ENCODE measurements at places on chromosomes 4 and X.

DNA sequence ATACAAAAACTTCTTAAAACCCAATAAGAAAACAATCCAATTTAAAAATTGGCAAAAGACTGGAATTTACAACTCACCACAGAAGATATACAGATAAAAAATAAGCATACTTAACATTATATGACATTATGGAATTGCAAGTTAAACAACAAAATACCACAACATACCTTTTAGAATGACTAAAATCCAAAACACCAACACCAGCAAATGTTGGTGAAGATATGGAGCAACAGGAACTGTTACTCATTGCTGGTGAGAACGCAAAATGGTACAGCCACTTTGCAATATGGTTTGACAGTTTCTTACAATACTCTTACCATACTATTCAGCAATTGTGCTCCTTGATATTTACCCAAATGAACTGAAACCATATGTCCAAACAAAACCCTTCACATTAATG is 112.4 kb downstream of the ADGRL3 start:
- no peak for DNase-seq

DNA sequence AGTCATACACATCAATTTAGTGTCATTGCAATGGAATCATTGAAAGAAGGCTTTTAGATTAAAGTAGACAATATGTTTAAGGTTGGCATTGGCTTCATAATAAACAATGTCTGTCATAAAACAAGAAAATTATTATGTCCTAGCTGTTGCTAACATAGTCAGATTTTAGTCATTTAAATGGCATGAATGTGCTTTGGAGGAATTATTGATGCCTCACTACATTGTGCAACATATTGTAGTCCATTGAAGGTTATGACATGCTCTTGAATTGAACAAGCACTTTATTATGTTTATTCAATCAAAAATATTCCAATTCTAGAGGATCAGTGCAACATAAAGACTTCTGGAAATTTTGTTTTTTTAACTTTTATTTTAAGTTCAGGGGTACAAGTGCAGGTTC is 489.8 kb upstream of the AMOT start:
- DNase-seq = no peak

GRCh38 chr4:2915789-2916188 is 47.4 kb downstream of the NOP14 start:
- DNase-seq = no peak

DNA sequence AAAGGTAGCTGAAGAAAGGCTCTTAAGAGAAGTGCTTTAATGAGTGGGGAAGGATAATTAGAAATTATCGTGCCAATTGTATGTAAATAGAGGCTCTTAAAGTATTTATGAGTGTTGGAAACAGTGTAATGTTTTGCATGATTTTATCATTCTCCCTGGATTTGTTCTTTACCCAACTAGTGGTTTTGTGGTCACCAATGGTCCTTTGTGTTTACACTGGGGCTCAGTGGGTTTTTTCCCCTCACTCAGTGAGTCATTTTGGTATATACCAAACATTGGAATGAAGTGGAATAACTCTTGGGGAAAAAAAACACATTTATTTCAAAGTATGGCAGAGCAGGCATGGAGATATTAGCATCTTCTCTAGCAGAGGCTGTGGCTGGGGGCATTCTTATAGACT is 20.8 kb upstream of the LGI2 start:
- DNase-seq = no peak

- no peak for DNase-seq
These were observed 140.0 kb downstream of the COL4A6 start for GRCh38 chrX:108298165-108298602.

- DNase-seq = no peak
These were observed 1067.7 kb upstream of the PABPC4L start for GRCh38 chr4:135269125-135269890.

GRCh38 chrX:134885336-134886001 is 105.3 kb upstream of the SMIM10 start:
- DNase-seq = no peak

DNA sequence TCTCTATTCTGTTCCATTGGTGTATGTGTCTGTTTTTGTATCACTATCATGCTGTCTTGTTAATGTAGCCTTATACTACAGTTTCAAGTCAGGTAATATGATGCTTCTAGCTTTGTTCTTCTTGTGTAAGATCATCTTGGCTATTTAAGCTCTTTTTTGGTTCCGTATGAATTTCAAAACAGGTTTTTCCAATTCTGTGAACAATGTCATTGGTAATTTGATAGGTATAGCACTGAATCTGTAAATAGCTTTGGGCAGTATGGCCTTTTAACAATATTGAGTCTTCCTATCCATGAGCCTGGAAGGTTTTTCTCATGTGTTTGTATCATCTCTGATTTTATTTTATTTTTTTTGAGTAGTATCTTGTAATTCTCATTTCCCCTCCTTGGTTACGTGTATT is 94.3 kb downstream of the ANAPC10 start:
- no peak for DNase-seq

- no peak for DNase-seq
These were observed 4.3 kb upstream of the SHROOM2 start for GRCh38 chrX:9781941-9782340.

DNA sequence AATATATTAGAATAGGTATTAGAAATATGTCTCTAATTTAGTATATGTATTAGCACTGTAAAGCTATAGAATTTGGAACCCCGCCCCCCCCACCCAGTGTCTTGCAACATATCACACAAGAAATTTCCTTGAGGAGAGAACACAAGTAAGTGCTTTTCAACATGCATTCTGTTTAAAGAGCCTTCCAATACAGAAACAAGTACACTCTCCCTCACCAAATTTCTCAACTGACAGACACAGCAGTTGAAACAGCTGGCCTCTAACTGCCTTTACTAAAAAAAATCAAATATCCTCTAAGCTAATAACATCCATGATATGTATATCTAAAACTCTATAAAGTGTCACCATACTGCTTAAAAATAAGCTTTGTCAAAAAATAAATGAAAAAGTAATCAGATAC is 12.4 kb downstream of the CAMK2D start:
- no peak for DNase-seq

- DNase-seq = no peak
These were observed 46.8 kb downstream of the ZNF141 start for GRCh38 chr4:384311-385010.

DNA sequence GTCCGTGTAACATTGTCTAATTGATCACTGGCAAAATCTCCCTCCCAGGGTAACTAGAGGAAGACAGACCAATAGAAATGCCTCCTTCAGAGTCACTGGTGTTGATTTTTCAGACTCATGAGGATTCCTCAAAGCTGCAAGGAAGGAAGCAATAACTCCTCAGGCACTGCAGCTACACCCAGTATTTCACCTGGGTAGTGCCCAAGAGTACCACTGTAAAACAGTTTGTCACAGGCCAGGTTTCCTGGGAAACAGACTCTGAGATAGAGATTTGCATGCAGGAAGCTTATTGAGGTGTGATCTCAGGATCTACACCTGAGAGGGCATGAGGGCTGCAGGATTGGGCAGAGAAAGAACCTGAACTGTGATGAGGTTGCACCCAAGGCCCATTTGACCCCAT is 240.7 kb upstream of the ATP6AP2 start:
- no peak for DNase-seq

DNA sequence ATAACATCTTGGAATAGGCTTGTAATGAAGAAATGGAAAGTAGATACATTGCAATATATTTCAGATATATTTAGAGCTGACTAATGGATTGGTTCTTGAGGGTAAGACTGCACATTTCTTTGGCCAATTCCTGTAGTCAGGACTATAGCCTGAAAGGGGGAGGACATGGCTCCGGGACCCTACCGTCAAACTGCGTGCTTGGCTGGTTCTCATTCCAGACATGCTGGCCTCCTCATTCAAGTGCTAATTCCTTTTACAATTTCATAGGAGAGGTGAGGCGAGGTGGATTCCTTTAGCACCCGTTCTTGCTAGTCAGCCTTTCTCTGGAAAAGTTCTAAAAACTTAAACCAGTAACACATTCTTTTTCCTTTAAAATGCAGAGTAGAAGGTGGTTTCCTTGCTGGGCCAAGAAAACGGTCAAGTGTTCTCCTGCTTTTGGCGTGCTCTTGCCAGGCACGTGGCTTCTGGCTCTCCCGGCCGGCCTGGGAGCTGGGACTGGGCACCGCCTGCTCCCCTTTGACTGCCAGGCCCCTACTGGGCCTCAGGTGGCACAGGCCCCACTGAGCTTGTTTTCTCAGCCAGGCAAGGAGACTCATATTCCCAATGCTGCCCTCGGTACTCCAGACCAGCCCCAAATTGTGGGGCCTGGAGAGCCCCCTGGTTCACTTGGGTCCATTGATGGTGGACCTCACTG is 167.2 kb downstream of the STK32B start:
- DNase-seq = no peak

- DNase-seq = no peak
These were observed 43.9 kb downstream of the GABRB1 start for GRCh38 chr4:47075262-47075661.

DNA sequence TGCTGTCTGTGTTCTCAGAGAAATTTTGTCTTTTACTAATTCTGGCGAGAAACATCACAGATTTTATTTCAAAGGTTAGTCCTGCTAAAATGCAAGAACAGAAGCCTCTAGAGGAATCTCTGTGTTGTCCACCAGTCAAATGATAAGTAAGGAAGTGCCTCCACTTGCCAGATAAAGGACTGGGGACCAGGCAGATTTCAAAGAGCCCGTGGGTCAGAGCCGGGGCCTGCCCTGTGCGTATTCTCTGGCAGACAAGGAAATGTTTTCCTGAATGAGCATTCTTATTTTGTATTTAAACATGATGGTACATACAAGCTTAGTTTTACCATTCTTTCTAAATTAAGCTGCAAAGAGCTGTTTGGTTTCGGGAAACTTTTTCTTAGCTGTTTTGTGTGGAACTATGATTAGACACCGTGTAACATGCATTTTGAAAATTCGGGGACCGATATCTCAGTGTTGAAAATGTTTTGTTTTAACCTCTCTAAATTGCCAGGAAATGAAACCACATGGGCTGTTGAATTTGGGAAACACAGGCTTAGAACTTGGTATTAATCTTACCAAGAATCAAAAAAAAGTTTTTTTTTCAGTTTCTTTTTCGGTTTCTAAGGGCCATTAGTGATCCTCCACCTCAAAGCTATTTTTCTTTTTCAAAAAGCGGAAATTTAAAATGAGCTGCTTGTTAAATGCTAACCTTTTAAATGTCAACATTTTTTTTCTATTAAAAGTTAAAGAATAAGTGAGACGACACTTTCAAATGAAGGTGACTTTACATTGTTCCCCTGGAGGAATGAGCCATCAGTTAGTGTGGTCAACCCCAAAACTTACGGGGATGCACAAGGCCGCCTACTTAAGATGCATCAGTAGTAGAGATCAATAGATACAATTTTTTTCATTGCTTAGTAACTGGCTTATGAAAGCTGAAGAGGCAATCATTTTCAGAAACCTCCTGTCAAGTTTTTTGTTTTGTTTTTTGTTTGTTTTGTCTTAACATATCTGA is 89.6 kb upstream of the MTM1 start:
- DNase-seq = no peak

DNA sequence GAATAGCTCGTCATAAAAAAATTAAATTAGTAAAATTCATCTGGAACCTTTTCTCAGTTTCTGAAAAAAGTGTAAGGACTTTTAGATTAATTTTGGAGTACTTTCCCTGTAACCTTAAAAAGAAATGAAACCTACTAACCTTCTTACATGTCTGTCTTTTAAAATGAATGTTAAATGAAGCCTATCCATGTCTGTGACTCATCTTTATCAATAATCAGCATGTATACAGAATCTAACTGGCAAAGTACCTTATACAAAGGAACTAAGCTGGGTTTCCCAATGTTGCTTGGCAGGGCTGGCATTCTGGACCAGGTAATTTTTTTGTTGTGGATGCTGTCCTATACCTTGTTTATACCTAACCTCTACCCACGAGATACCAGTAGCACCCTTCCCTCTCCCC is 13.6 kb downstream of the FBXW7 start:
- no peak for DNase-seq

- DNase-seq = no peak
These were observed 153.0 kb upstream of the PSAPL1 start for GRCh38 chr4:7587433-7588405.

DNA sequence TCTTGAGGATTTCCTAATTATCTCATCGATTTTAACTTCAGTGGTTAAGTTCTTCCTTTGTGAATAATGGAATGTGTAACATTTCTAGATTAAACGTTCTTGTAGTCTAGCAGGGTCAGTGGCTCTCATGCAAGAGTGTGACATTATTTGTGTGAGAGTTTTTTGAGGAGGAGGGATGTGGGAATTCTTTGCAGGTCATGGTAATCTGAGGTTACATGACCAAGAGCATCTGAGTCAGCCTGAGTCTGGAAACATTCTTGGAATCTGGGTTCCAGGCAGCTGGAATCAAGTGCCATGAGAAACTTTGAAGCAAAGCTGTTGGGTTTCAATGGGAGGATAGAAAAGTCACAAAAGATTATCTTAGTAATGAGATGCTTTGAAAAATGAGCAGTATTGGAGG is 49.5 kb downstream of the GK start:
- DNase-seq = no peak

DNA sequence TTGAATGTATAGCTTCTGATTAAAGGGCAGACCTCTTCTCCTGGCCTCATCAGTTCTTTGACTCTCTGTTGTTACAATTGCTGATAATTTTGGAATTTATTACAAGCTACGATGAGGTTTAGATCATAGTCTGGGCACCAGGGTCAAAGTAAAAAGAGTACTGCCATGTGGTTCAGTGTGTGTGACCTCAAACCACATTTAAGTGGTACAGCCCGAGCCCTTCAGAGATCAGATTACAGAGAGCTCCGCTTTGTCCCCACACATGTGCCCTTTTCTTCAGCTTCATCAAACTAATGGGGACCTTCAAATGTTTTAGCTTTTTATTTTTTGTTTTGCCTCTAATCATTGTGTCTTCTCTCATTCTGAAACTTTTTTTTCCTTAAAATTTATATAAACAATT is 37.1 kb downstream of the SPANXN2 start:
- DNase-seq = no peak

DNA sequence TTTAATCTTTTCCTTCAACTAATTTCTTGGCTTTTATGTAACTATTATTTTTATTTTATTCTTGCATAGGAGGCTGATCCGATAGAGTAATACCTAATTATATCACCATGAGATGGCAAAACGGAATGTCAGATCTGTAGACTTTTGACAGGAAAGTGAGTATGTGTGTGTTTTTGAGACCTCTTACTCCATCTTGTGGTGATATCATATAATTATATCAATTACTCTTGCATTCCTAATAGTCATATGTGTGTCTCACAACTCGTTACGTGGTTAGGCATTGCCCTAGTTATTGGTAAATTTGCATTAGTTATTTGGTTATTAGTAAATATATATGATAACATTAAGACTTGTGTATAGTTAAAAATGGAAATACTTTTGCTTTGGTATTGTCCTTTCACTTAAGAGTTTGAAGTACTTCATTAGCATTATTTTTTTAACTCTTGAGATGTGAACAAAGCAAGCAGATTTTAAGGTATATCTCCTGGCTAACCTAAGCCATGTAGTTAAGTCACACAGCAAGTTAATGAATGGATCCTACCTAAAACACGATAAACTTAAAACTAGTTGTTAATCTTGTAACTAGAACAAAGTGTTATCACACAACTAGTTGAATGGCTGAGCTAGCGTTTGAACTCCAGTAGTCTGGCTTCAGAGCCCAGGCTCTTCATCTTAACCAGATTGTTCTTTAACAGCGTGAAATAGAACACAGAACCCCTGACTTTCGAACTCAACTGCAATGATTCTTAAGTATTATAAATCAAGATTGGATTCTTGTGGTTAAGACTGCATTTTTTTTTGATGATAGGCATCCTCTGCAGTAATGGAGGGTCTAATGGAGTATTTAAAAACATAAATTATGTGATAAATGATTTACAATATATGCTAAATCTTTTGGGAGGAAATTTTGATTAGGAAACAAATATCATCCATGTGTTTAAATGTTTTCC is 67.1 kb downstream of the PGRMC2 start:
- DNase-seq = peak; percentile 24
